Lung microvascular endothelial cell (primary cell): ENCODE measurements at places on chromosomes 5 and 9. TPM values are rescaled to one million over a fixed set of nuclear protein-coding genes. Genes with fewer than 3 reads are reported as not detected.

NUDT12 gene
- 3.2 and 3.7 TPM in 2 replicates for total RNA-seq

BTNL9 gene
- under 0.01 TPM in 2 replicates for total RNA-seq

LCN1 gene
- not detected in 2 replicates for total RNA-seq

TMEM215 gene
- total RNA-seq = not detected in 2 replicates

NDUFS4 gene
- total RNA-seq = 72.8 and 100 TPM in 2 replicates
